ENCODE measurements at places on chromosomes 5 and 9.
A peak's percentile ranks its signal among the peaks of the same experiment; 100 is the strongest.

- DNase-seq: no peak
Observed at GRCh38 chr5:137309290-137309689, 189.8 kb downstream of the SPOCK1 start.

DNA sequence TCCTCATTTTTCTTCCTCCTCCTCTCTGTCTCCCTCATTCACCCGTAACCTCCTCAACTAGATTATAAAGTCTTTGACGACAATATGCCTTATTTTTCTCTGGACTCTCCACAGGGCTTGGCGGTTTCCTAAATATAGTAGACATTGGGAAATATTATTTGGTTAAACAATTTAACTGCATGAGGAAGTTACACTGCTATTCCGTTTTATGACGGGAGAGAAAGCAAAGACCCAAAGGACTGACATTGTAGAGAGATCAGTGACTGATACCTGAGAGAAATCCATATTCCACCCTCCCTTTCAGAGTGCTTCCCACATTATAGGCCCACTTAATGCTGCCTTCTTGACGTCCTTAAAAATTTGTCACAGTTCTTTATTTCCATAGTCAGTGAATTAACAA, 51.2 kb downstream of the GDA start:
- DNase-seq: no peak

DNA sequence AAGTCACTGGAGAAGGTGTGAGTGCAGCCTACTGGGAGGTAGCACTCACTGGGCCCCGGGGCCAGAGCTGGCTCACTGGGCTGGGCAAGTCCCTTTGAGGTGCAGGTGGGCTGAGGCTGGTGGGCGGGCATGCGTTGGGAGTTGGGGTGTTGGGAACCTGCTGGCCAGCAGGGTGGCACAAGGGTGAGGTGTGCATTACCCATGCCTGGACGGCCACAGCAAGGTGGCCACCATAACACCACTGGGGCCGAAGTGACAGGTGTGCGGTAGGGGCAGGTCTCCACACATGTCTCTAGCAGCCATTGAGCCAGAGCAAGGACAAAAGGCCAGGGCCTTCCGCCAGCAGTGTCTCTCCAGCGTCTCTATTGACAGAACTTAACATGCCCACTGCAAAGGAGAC, 22.6 kb downstream of the PRRT1B start:
- DNase-seq: no peak

- no peak for DNase-seq
Observed at GRCh38 chr9:115262477-115262876, 144.5 kb upstream of the TNC start.

- no peak for DNase-seq
Observed at GRCh38 chr9:89293014-89293413, 18.0 kb upstream of the CKS2 start.

- DNase-seq: no peak
Observed at GRCh38 chr5:156405988-156406387, 79.0 kb downstream of the SGCD start.

GRCh38 chr9:126375386-126375785, 48.8 kb downstream of the MVB12B start:
- no peak for DNase-seq

- no peak for DNase-seq
Observed at GRCh38 chr9:91047993-91048607, 246.5 kb downstream of the SYK start.

GRCh38 chr9:5839572-5839902, 6.6 kb upstream of the ERMP1 start:
- DNase-seq: no peak

DNA sequence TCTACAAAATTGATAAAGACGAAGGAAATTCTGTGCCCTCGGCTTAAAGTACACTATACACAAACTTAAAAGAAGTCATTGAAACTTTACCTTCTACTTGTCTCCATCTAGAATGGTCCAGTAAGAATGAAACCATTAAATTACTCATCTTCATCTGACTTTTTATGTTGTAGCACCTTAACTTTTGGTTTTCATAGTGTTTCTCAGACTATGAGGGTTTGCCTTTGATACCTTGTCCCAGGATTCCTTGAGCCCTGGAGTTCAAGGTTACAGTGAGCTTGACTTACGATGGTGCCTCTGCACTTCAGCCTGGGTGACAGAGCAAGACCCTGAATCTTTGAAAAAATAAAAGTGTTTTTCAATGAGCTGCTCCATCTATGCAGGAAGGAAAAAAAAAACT, 132.2 kb downstream of the CDC42SE2 start:
- no peak for DNase-seq

- DNase-seq: peak; percentile 66
Observed at GRCh38 chr9:91423785-91424402, at the start of gene NFIL3. Gene NFIL3, minus strand, starts transcription at chr9:91423832. Its CDS starts 13,098 bp downstream, at chr9:91410734.

DNA sequence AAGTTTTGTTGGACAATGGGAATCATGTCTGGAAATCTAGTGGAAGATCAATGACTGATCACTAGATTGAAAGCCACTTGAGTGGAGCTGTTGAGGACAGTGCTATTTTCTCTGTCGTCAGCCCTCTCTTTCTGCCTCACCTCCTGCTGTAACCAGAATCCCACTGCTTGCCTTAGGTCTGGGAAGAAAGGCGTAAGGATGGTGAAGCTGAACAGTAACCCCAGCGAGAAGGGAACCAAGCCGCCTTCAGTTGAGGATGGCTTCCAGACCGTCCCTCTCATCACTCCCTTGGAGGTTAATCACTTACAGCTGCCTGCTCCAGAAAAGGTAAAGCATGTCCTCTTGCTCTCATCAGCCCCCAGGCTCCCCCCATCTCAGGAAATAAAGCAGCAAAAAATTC, 1.1 kb downstream of the NSG2 start:
- DNase-seq: no peak

DNA sequence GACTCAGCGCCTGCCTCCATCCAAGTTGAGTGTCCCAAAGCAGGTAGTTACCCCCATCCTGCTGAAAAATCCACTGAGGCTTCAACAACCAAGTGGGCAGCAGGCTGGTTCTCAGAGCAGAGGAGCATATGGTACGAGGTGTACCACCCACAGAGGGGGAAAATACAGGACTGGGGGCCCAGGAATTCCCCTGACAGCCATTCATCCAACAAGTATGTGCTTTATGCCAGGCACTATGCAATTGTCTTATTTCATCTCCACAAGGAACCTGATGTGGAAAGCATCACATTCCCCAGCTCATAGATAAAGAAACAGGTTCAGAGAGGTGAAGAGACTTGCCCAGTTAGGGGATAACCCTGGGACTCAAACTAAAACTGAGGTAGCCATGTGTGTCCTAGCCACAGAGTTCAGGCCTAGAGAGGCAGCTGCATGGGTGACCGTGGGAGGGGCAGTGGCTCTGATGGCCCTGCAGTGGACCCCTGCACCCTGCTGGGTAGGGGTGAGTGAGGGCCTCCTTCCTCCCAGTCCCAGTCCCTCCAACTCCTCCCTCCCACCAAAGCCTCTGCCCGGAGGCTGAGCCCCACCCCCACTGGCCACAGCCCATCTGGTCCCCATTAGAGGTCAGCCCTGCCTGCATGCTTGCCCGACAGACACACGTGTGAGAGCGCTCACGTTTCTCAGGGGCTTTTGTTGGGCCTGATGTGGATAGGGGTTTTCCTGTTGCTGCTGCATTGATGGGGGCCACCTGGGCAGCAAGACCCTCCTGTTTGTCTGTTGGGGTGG, 11.5 kb downstream of the PDLIM4 start:
- no peak for DNase-seq

GRCh38 chr5:176447591-176447977, 601 bp upstream of the FAF2 start:
- no peak for DNase-seq

- DNase-seq: no peak
Observed at GRCh38 chr5:126398791-126399190, 24.4 kb upstream of the GRAMD2B start.

GRCh38 chr5:39587675-39588074, 162.9 kb upstream of the DAB2 start:
- DNase-seq: no peak

- no peak for DNase-seq
Observed at GRCh38 chr9:7975336-7975735, 175.8 kb upstream of the DMAC1 start.

- peak; percentile 61 for DNase-seq
Observed at GRCh38 chr5:142063878-142064331, 44.7 kb upstream of the NDFIP1 start.

DNA sequence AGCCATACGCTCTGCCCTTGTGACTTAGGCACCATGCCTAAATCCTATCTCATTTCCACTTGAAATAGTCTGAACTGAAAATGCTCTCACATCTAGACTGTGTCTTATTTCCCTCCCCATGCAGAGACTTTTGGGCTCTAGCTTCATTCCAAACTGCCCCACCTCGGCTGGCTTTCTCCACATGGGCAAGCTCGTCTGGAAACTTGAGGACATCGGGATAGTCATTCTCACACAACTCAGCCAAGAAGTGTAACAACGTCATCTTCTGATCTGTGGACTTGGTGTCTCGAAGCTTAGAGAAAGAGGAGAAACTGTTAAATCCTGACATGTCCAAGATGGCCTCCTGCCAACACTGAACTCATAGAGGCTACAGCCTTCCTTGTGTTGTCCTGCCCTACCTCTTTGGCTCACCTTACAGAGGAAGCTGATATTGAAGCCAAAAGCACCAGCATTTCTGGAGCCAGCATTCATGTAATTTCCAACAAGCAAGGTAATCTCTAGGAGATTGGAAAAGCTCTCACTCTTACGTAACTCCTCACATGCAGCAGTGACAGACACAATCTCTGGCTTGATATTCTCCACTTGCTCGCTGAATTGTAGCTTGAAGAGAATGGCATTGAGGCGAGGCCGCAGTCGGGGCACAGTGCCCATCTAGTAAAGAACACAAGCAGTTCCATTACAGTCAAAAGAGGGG, 39.6 kb downstream of the PCDHGC5 start:
- DNase-seq: no peak

DNA sequence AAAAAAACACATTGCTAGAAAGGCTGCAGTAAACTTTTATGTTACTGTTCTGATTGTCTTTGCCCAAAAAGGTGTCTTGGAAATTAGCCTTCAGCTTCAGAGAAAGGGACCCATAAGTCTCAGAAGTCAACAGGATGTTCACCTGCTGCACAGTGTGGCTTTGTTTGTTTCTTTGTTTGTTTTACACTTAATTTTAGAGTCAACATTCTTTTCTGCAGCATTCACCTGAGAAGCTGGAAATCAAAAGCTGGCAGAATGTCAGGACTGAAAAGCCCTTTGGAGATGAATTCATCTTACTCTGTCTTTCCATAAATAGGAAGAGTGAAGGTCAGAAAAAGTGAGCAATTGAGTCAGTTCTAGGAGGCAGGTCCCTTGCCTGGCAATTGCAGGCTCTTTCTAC, 170.0 kb downstream of the PAPPA start:
- no peak for DNase-seq

DNA sequence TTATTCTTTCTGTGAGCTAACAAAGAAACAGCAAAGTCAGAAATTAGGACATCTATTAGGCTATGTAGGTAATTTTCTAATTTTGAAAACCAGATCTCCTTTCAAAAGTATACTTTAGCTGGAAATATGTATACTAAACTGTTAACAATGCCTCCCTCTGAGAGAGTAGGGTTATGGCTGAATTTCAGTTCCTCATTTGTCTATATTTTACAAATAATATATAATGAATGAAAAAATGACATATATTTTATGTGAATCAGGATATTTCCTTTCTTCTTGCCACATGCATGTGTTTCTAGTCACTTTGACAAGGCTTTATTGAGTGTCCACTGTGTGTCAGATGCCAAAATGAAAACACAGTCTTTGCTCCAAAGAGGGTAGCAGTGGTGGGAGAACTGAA, 15.4 kb downstream of the HACD4 start:
- DNase-seq: no peak

DNA sequence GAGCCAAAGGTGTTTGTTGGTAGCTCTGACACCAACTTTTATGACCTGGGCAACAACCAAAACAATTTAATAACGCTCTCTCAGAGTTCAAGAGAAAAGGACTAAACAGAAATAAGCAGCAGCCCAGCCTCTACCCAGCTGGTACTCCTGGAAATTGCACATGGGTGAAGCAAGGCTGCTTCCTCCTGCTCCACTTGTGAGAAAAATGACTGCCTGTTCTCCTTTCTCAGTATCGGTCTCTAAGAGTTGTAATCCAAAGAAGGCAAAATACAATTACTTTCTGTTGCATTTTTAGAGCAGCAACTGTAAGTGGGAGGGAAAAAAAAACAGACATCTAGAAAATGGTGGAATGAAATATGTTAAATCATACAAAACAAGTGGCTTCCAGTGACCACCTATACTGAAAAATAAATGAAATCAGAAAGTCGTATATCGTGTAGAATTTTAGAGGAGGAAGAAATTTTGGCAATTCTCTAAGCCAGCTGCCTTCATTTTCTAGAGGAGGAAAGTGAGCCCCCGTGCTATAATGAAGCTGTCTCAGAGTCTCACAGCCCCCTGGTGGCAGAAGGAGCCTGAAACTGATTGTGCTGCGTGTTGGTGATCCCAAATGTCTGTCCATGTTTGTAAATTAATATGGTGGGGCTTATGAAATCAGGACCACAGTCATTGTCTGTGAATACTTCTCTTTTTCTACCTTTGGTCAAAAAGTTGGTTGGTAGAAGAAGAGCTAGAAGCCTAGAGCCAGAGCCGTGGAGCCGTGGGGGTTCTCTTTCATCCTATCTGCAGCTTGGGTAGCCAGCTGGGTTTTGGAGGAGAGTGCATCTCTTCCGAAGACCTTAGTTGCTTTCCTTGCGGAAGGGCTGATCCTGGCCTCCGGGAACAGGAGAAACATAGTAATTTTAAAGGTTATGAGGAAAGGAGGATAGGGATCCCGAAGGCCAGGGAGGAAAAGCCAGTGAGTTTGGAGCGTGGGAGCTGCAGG, 139.9 kb downstream of the PIP5K1B start:
- no peak for DNase-seq

DNA sequence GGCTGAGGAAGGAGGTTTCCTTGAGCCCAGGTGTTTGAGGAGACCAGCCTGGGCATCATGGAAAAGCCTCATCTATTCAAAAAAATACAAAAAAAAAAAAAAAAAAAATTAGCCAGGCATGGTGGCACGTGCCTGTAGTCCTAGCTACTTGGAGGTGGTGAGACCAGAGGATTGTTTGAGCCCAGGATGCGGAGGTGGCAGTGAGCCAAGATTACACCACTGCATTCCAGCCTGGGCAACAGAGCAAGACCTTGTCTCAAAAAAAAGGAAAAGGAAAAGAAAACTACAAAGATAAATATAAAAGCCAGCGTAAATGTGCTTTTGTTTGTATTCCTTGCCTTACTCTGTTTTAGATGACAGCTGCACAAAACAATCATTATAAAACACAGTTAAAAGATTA, 2249.2 kb upstream of the C9orf72 start:
- DNase-seq: no peak

- no peak for DNase-seq
Observed at GRCh38 chr9:20065796-20066700, 277.2 kb upstream of the SLC24A2 start.

DNA sequence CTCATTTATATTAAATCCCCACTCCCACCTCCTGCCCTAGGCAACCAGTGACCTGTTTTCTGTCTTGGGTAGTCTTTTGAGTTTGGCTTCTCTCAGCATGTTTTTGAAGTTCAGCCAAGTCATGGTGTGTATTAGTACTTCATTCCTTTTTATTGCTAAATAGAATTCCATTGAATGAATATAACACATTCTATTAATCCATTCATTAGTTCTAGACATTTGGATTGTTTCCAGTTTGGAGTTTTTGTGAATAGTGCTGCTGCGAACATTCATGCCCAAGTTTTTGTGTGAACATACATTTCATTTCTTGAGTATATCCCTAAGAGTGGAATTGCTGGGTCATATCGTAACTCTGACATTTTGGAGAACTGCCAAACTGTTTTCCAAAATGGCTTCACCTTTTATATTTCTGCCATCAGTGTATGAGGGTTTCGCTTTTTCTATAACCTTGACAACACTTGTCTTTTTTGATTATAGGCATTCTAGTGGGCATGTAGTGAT, 2.7 kb downstream of the ZNF346 start:
- DNase-seq: no peak

- DNase-seq: no peak
Observed at GRCh38 chr9:134473141-134474054, 147.1 kb downstream of the RXRA start.
